Activated B cell treated with CpG ODN at 0.5 μM for 24 hours (primary cell): ENCODE measurements at places on chromosomes 4 and X. TPM values are rescaled to one million over a fixed set of nuclear protein-coding genes. Genes with fewer than 3 reads are reported as not detected.

DNA sequence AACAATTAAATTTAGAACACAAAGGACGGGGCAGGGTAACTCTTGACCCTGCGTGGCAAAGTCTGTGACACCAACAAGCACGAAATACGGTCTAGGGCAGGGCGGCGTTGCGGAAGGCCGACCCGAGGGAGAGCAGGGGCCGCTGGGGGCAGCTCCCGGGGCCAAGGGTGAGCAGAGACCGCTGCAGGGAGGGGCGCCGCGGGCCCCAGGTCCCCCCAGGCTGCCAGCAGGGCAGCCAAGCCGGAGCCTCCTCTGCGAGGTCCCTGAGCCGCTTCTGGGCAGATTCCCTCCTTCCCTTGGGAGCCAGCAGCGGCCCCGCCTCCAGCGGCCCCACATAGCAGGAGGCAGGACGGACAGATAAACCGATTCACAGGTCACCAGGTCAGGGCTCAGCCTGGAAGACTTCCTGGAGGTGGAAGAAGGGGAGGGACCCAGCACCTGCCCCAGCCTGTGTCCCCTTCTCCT, 90.2 kb downstream of the FAM53A start:
- no peak overlapping the region for H3K4me3 ChIP-seq
- H3K27me3 ChIP-seq = peaks cover 7% of the 10 kb centered on the region
- no peak for DNase-seq
- no peak overlapping the region for H3K27ac ChIP-seq

DNA sequence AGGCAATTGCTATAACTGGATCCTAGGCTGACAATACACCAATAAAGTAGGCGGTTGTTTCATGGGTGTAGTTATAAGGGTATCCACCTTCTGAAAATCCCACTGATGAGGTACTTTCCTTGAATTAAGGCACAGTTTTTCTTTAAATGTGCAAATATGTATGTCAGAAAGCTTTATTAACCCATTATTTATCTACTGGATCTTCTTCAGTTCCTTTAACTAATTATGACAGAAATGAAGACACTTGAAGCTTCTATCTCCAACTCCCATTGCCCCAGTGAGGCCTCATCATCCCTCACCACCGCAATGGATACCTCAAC, 159.6 kb upstream of the KLF3 start:
- peaks cover 38% of the 10 kb centered on the region for H3K4me1 ChIP-seq
- H3K27me3 ChIP-seq = peaks cover 24% of the 10 kb centered on the region
- H3K36me3 ChIP-seq = no peaks in the 10 kb centered on the region

GRCh38 chr4:26566133-26566532, 17.8 kb upstream of the TBC1D19 start:
- DNase-seq = no peak

DNA sequence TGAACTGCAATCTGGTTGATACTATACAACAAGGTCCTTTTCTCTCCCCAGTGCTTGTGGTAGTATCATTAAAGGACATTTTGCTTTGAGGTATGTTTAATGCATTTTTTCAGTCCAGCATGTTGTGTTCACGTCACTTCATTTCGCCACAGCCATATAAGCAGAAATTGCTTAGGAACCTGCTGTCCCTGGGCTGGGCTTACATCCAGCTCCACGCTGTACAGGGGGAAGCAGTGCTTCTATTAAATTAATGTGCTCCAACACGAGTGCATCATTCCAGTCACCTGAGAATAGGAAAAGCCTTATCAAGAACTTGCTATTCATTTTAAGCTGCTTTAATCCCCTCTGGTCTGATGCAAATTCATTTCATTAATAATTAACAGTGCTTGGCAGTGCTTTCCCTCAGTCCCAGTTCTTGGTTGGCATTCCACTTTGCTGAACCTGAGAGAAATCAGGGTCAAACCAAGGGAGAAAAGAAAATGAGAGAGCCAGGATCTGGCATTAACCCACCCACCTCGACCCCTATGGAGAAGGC, 47.4 kb upstream of the PTCHD1 start:
- DNase-seq = no peak
- no peaks in the 10 kb centered on the region for H3K36me3 ChIP-seq
- no peak overlapping the region for H3K4me3 ChIP-seq
- H3K4me1 ChIP-seq = no peaks in the 10 kb centered on the region
- no peaks in the 10 kb centered on the region for H3K27me3 ChIP-seq

GRCh38 chr4:105274504-105274903, 127.8 kb downstream of the TET2 start:
- no peak overlapping the region for H3K4me3 ChIP-seq
- no peak overlapping the region for H3K27ac ChIP-seq
- peaks cover 71% of the 10 kb centered on the region for H3K36me3 ChIP-seq
- no peaks in the 10 kb centered on the region for H3K27me3 ChIP-seq

DNA sequence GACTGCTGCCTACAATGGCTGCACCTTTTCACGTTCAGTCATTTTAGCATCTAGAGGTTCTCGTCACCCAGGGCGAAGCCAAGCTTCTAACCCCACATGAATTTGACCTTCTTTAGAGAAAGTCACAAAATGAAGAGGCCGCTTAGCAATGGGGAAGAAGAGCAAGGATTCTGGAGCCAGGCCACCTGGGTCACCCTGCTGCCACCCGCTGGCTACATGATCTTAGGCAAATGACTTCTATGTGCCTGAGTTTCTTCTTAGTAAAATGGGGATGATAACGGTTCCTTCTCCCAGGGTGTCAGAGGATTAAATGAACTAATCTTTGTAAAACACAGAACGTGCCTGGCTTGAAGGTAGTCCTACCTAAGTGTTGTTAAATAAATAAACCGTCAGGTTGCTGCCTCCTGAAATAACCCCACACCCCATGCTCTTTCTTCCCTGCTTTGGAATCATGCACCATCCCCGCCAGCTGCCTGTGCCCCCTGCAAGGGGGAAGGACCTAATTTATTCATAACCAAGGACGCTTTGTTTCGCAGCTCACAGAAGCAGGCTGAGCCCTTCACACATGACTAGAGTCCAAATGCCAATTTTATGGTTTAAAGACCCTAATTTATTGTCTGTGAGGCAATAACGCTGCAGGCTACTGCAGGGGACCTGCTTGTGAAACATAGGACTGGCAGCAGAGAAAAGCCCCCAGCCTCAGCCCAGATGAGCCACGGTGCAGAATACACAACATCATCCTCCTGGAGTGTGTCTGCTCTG, 28.6 kb upstream of the NSG1 start:
- no peaks in the 10 kb centered on the region for H3K36me3 ChIP-seq
- H3K27ac ChIP-seq = no peak overlapping the region
- H3K4me3 ChIP-seq = no peak overlapping the region
- no peak for DNase-seq
- H3K27me3 ChIP-seq = peaks cover 53% of the 10 kb centered on the region

GRCh38 chr4:104491481-104492182, 3.1 kb downstream of the CXXC4 start:
- peaks cover 46% of the 10 kb centered on the region for H3K27me3 ChIP-seq
- peaks cover 34% of the 10 kb centered on the region for H3K4me1 ChIP-seq
- H3K4me3 ChIP-seq = peak overlapping the region; percentile 78
- DNase-seq = peak; percentile 22

GRCh38 chrX:42248226-42248625, 324.9 kb upstream of the CASK start:
- no peak overlapping the region for H3K4me3 ChIP-seq
- DNase-seq = no peak

GRCh38 chr4:98481167-98481566, 177.2 kb downstream of the TSPAN5 start:
- DNase-seq = no peak
- H3K27ac ChIP-seq = no peak overlapping the region
- H3K36me3 ChIP-seq = peaks cover 4% of the 10 kb centered on the region
- H3K4me3 ChIP-seq = no peak overlapping the region

DNA sequence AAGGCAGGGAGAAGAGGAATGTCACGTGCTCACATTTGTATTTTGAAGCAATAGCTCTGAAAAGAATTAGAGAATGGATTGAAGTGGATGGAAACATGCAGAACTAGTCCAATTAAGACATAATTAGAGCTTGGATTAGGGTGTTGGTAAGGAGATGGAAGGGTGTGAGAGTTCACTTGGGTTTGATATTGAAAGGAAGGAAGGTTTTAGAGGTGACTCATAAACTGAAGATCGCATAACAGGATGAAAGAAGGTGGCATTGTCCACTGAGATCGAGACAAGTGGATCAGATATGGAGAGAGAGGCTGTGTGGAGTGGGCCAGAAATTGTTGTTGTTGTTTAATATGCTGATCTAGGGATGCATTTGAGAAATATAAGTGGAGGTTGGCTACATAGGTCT, 244.0 kb upstream of the SMIM31 start:
- no peaks in the 10 kb centered on the region for H3K36me3 ChIP-seq
- H3K4me3 ChIP-seq = no peak overlapping the region
- no peak for DNase-seq

DNA sequence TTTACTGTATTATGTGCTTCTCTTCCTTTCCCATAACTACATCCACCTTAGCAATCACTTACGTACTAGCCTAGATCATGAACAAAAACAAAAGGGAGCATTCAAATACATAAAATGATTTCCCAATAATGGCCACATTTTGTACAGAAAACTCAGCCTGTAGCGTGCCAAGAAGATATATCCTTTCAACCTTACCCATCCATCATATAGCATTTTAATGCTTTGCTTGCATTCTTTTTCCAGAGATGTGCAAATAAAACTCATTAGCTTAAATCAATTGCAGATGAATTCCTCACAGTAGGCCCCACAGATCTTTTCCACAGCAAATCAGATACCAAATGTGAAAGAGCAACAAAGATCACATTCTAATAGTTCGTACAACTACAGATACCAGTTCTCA, 20.8 kb downstream of the GRSF1 start:
- H3K36me3 ChIP-seq = peaks cover 45% of the 10 kb centered on the region
- H3K4me3 ChIP-seq = no peak overlapping the region
- H3K27ac ChIP-seq = no peak overlapping the region
- no peaks in the 10 kb centered on the region for H3K27me3 ChIP-seq
- no peak for DNase-seq
- H3K4me1 ChIP-seq = peaks cover 10% of the 10 kb centered on the region

DNA sequence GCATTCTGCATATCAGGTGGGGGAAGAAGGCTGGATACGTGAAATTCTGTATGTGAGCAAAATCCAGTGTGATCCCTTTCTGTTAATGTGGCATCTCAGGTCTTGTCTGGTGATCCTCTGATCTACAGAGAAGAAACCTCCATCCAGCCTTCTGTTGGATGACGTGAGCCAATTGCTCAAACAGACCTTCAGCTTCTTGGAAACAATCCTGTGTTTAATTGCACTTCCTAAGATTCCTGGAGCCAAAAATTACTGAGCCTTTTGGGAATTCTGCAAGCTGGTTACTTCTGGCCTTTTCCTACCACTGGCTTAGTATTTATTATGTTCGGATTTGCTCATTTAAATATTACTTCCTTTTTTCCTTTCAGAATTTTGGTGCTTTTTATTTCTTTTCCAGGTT, 51.2 kb downstream of the TRIML1 start:
- H3K27ac ChIP-seq = no peak overlapping the region
- no peaks in the 10 kb centered on the region for H3K36me3 ChIP-seq
- no peak for DNase-seq
- H3K4me1 ChIP-seq = no peaks in the 10 kb centered on the region
- H3K27me3 ChIP-seq = no peaks in the 10 kb centered on the region
- no peak overlapping the region for H3K4me3 ChIP-seq

DNA sequence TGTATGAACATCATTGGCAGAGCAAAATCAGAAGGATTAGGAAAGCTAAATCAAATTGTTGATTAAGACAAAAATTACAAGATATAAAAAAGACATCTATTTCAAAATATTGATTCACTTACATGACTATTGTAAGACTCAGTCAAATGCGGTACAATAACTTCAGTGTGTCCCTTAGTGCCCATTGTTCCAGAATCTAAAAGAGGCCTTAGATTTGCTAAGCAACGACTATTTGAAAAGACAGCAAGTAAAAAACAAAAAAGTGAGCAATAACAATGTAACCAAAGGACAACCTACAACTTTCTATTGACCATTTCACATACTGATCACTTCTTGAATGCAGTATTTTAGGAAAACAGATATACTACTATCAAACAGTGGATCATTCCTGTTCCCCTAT, 65.6 kb downstream of the UBA6 start:
- DNase-seq = no peak
- no peak overlapping the region for H3K27ac ChIP-seq
- H3K36me3 ChIP-seq = peaks cover 66% of the 10 kb centered on the region
- H3K4me3 ChIP-seq = no peak overlapping the region
- peaks cover 34% of the 10 kb centered on the region for H3K4me1 ChIP-seq
- H3K27me3 ChIP-seq = no peaks in the 10 kb centered on the region

DNA sequence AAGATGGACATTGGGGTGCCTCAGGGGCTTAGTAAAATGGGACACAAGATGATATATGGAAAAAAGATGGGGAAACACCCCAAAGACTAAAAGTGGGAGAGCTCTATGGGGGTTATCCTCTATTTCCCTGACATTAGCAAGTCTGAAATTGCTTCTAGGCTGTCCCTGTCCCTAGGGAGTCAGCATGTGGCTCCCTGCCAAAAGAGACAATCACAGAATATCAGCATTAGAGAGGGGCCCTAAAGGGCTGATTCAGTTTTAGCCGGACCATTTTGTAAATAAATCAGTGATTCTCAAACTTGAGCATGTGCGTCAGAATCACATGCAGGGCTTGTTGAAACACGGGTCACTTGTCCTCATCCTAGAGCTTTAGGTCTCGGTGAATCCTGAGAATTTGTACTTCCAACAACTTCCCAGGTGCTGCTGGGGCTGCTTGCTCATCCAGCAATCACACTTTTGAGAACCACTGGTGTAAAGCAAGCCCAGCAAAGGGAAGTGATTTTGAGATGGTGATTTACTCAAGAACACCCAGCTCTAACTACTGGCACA, 165.3 kb upstream of the DGKK start:
- H3K36me3 ChIP-seq = no peaks in the 10 kb centered on the region
- H3K4me3 ChIP-seq = no peak overlapping the region
- no peaks in the 10 kb centered on the region for H3K27me3 ChIP-seq
- DNase-seq = no peak

- DNase-seq = no peak
- H3K27me3 ChIP-seq = peaks cover 29% of the 10 kb centered on the region
- no peaks in the 10 kb centered on the region for H3K36me3 ChIP-seq
- no peak overlapping the region for H3K27ac ChIP-seq
- no peak overlapping the region for H3K4me3 ChIP-seq
These were observed 21.4 kb downstream of the HMX1 start for GRCh38 chr4:8850074-8850829.

DNA sequence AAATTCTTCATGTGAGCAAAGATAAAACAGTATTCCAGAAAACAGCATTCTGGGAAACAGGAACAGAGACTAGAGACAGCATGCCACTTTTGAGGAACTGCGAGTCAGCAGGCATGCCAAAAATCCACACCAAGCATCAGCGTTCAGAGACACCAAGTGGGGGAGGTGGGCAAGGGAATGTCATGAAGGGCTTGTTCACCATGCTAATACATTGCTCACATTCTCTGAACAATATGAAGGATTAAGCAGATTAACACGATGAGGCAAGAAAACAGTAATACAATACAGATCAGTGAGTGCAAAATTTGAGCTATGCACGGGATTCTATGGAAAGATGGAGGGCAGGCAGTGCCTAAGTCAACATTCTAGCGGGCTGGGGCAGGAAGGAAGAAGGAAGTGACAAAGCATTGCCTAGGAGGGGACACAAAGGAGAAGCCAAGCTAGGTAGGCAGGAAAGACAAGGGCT, 278.3 kb downstream of the FBXW7 start:
- no peaks in the 10 kb centered on the region for H3K36me3 ChIP-seq
- peaks cover 11% of the 10 kb centered on the region for H3K27me3 ChIP-seq
- H3K4me1 ChIP-seq = no peaks in the 10 kb centered on the region
- no peak overlapping the region for H3K27ac ChIP-seq
- no peak for DNase-seq
- no peak overlapping the region for H3K4me3 ChIP-seq

Gene DTHD1
- total RNA-seq = not detected in 2 replicates

Gene ZCCHC18
- total RNA-seq = 2.2 and 3.4 TPM in 2 replicates

Gene SUPT20HL1
- not detected in 2 replicates for total RNA-seq

Gene RBMXL3
- total RNA-seq = not detected in 2 replicates

Gene SLC4A4
- not detected in 2 replicates for total RNA-seq
